Stimulated activated CD8-positive, alpha-beta memory T cell treated with anti-CD3 and anti-CD28 coated beads, Interleukin-4, amount 100 ng/mL, for 1 hour (primary cell): ENCODE measurements at places on chromosomes 5 and 9.

DNA sequence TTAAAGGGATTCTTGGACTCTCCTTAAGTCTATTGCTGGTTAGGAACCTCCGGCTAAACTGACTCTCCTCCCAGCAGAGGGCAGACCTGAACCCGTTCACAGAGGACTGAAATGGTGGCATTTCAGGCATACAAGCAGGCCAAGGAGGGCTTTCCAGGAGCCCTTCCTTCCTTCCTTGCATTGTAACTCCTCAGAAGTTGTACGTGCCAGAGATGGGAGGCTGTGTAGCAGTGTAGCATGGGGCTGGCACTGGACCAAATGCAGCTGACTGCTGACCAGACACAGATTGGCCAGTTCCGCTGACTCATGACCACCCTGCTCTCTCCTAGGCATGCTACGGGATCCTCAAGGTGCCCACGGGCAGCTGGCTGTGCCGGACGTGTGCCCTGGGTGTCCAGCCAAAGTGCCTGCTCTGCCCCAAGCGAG, 36.4 kb downstream of the JADE2 start:
- DNase-seq, result no peak

DNA sequence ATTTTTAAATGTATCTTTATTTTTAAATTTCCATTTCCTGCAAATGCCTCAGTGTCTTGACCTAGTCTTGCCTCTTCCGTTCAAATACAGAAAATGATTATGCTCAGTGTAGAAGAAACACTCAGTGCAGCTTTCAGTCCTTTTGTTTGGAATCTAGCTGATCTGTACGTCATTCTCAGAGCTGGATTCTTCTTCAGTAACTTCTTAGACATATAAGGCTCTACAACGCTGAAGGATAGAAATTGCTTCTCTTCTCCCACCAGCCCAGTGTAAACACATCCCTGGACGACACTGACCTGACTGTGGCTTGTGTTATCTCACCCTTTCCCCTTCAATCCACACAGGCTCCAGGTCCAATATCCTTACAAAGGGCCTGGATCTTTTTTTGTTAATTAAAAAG, 3.2 kb upstream of the ALDH1B1 start:
- no peak for DNase-seq

GRCh38 chr5:149054416-149054815, 8.4 kb downstream of the SH3TC2 start:
- no peak for DNase-seq

- DNase-seq, result no peak
Observed at GRCh38 chr5:153714798-153715197, 224.3 kb downstream of the GRIA1 start.

DNA sequence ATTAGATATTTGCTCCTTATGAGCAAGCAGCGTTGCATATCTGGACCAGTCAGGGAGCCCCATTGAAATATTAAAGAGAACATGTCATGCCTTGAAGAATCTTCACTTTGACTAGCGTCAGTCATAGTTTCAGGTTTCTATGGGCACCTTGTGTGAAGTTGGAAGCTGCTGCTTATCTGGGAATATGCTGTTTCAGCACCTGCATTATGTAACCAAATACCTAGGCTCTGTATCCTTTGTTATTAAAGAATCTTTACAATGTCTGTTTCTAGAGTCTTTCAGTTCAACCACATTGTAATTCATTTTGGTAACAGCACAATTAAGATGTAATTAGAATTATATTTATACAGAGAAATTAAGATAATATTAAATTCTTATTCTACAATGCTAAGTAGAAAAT, 818.8 kb upstream of the TYRP1 start:
- no peak for DNase-seq
